Stimulated activated memory B cell treated with anti-CD40 and anti-IgM and Interleukin-4, amounts not matched to agents 10 μg/mL and 1 μg/mL and 100 μg/mL, for 72 hours (primary cell): ENCODE measurements at places on chromosomes 16 and 17.
A peak's percentile ranks its signal among the peaks of the same experiment; 100 is the strongest.

DNA sequence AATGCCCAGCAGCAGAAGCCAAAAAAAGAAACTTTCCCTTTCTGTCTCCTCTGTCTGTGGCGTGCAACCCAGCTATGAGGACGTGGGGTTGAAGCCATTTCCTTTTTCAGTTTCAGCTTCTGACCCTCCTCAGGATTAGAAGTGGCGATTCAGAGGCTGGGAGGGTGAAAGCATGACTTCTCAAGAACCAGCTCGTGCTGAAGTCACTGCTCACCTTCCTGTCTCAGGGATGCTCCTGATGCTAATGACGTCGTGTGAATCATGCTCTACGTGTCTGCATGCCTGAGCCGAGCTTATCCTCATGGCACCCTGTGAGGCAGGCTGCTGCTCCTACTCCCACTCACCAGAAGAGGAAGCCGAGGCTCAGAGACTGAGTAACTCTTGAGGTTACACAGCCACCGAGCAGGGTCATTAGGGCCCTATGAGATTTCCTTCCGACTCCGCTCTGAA is 5.7 kb upstream of the LPO start:
- peak; percentile 95 for ATAC-seq

GRCh38 chr16:9518051-9518450 is 426.6 kb downstream of the HAPSTR1 start:
- ATAC-seq, result no peak

DNA sequence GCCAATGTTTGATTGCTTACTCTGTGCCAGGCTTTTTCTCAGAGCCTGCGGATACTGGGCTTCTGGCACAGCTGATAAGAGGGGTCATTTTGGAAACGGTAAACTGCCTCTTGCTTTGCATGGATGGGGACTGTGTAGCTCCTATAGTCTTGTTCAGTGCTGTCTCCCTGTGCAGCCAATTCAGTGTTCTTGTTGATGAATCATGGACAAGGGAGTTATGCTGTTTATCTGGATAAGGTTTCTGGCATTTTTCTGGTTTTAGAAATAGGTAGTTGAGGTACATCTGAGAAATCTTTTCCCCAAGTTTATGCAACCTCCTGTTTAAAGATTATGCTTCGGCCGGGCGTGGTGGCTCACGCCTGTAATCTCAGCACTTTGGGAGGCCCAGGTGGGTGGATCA is 16.7 kb upstream of the TANGO6 start:
- ATAC-seq, result no peak

- ATAC-seq, result no peak
Measured at GRCh38 chr17:60554377-60554788, 28.3 kb upstream of the APPBP2 start.

- ATAC-seq, result no peak
Measured at GRCh38 chr17:44751331-44751730, 7.5 kb upstream of the ADAM11 start.
